Osteoblast (primary cell): ENCODE measurements at places on chromosomes 5 and 9. TPM values are rescaled to one million over a fixed set of nuclear protein-coding genes. Genes with fewer than 3 reads are reported as not detected.

- H3K27ac ChIP-seq = no peak overlapping the region
- peaks cover 9% of the 10 kb centered on the region for H3K4me1 ChIP-seq
- DNase-seq = peak; percentile 34
- no peak overlapping the region for H3K4me3 ChIP-seq
- no peaks in the 10 kb centered on the region for H3K36me3 ChIP-seq
- no peaks in the 10 kb centered on the region for H3K27me3 ChIP-seq
These were observed 4.8 kb downstream of the SLC23A1 start for GRCh38 chr5:139378101-139378825.

The CTXN3 gene
- total RNA-seq = not detected in 2 replicates

GRCh38 chr9:88593537-88594185, 58.7 kb downstream of the NXNL2 start:
- no peaks in the 10 kb centered on the region for H3K36me3 ChIP-seq
- H3K4me1 ChIP-seq = no peaks in the 10 kb centered on the region
- H3K4me3 ChIP-seq = no peak overlapping the region
- no peaks in the 10 kb centered on the region for H3K27me3 ChIP-seq
- no peak overlapping the region for H3K27ac ChIP-seq

DNA sequence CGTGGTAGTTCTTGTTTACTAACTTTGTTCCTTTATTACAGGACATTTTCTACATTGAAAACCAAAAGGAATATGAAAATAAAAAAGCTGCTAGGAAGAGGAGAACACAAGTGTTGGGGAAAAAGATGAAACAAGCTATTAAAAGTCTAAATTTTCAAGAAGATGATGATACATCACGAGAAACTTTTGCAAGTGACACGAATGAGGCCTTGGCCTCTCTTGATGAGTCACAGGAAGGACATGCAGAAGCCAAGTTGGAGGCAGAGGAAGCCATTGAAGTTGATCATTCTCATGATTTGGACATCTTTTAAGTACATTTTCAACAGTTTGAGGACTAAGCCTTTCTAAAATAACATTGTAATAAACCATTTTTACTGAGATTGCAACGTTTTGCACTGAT, 23.8 kb downstream of the PHAX start:
- peaks cover 19% of the 10 kb centered on the region for H3K4me1 ChIP-seq
- peak overlapping the region; percentile 48 for H3K4me3 ChIP-seq
- DNase-seq = peak; percentile 69
- H3K36me3 ChIP-seq = peaks cover 21% of the 10 kb centered on the region

The SPATA31D4 gene
- not detected in 2 replicates for total RNA-seq

The EGR1 gene
- total RNA-seq = 2.2 and 2.7 TPM in 2 replicates

The DDX4 gene
- under 0.01 TPM in 1 of 2 replicates, not detected in the other for total RNA-seq

The PTGDS gene
- 37.4 and 57.9 TPM in 2 replicates for total RNA-seq

DNA sequence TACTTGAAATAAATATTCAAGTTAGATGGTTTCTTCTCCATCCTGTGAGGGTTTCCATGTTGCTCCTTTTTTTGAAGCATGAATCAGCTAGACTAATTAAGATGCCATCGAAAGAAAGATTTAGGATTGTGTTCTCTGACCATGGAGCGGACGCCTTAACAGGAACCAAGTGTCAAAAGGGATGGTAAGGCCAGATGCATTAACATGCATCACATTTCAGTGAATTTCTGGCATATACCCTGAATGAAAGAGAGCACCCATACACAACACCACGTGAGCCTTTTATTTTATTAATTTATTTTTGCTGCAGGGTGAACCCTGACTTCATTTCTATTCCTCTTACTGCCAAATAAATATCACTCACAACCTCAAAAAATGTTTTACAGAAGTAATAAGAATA, 1045.3 kb upstream of the ARRDC3 start:
- no peaks in the 10 kb centered on the region for H3K36me3 ChIP-seq
- no peaks in the 10 kb centered on the region for H3K27me3 ChIP-seq
- H3K4me1 ChIP-seq = no peaks in the 10 kb centered on the region
- no peak overlapping the region for H3K27ac ChIP-seq

The PCDH1 gene
- total RNA-seq = 0.29 and 1.4 TPM in 2 replicates

DNA sequence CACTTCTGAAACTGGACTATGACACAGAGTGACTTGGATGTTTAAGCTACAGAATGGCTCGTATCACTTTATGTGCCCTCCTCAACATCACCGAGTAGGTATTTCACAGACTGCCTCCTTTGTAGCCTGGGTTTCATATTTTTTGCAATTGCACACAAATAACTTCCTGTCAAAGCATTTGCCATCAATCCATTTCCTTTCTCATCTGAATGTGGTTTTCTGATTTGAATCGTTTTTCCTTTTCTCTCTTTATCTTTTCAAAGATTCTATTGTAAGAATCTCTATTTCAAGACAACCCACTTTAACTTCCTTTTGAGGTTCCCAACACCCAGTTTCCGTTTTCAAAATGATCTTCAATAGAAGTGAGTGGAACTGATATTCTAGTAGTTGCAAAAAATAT, 563.8 kb upstream of the ARRDC3 start:
- no peaks in the 10 kb centered on the region for H3K27me3 ChIP-seq
- no peaks in the 10 kb centered on the region for H3K4me1 ChIP-seq

DNA sequence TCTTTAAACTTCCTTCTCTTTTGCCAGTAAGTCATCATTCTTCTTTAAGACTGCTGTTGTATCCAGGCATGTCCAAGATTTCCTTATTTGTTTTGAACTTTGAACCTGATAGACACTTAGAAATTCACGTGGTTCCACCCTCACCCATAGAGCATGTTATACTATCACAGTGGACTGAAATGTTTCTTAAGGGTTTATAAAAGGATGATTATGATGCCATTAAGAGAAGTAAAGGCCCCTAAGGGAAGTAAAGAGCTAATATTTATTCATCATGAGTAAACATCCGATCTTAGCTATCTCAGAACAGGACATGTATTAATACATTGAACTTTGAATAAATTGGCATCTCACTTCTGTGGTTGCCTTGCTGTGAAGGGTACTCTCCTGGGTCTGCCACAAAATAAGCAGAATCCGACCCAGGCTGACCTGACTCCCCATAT, 49.8 kb downstream of the PRKACG start:
- H3K27ac ChIP-seq = no peak overlapping the region
- no peak for DNase-seq
- no peak overlapping the region for H3K4me3 ChIP-seq
- H3K27me3 ChIP-seq = peaks cover 7% of the 10 kb centered on the region
- H3K36me3 ChIP-seq = no peaks in the 10 kb centered on the region
- H3K4me1 ChIP-seq = no peaks in the 10 kb centered on the region

DNA sequence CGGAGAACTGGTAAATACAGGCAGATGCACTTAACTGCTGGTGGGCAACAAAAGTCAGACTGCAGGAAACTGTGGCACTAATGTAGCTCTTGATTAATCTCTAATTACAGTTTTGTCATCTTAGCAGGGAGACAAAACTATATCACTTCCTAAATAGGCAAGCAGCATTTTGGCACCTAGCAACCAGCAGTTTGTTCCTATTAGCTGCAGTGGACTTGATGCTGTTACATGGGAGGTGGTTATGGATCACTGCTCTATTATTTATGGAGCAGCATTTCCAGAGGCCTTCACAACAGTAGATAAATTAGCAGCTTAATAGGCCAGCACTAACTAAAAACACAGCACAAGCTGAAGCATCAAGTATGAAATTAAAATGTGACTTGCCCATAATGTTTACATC, 518.3 kb upstream of the ITGA1 start:
- H3K27me3 ChIP-seq = no peaks in the 10 kb centered on the region
- H3K4me1 ChIP-seq = no peaks in the 10 kb centered on the region
- no peak overlapping the region for H3K4me3 ChIP-seq
- no peak overlapping the region for H3K27ac ChIP-seq
- H3K36me3 ChIP-seq = no peaks in the 10 kb centered on the region
- no peak for DNase-seq

The SHB gene
- total RNA-seq = 8.8 and 9.4 TPM in 2 replicates

The RFESD gene
- 2.7 and 4.3 TPM in 2 replicates for total RNA-seq

DNA sequence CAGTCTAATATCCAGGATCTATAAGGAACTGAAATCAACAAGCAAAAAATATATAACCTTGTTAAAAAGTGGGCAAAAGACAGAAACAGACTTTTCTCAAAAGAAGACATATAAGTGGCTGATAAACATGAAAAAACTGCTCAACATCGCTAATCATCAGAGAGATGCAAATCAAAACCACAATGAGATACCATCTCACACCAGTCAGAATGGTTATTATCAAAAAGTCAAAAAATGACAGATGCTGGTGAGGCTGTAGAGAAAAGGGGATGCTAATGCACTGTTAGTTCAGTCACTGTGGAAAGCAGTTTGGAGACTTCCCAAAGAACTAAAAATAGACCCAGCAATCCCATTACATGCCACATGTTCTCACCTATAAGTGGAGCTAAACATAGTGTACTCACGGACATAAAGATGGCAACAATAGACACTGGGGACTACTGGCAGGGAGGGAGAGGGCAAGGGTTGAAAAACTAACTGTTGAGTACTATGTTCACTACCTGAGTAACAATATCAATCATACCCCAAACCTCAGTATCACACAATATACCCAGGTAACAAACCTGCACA, 11.7 kb upstream of the TSSK1B start:
- DNase-seq = no peak
- no peak overlapping the region for H3K27ac ChIP-seq
- H3K4me3 ChIP-seq = no peak overlapping the region
- no peaks in the 10 kb centered on the region for H3K36me3 ChIP-seq
- H3K4me1 ChIP-seq = no peaks in the 10 kb centered on the region

The HAPLN1 gene
- total RNA-seq = 18.8 and 36.5 TPM in 2 replicates

The LHX6 gene
- not detected in 2 replicates for total RNA-seq

GRCh38 chr9:112711050-112711689, 6.7 kb downstream of the INIP start:
- H3K4me1 ChIP-seq = no peaks in the 10 kb centered on the region
- peaks cover 7% of the 10 kb centered on the region for H3K36me3 ChIP-seq
- peak; percentile 57 for DNase-seq
- no peaks in the 10 kb centered on the region for H3K27me3 ChIP-seq

DNA sequence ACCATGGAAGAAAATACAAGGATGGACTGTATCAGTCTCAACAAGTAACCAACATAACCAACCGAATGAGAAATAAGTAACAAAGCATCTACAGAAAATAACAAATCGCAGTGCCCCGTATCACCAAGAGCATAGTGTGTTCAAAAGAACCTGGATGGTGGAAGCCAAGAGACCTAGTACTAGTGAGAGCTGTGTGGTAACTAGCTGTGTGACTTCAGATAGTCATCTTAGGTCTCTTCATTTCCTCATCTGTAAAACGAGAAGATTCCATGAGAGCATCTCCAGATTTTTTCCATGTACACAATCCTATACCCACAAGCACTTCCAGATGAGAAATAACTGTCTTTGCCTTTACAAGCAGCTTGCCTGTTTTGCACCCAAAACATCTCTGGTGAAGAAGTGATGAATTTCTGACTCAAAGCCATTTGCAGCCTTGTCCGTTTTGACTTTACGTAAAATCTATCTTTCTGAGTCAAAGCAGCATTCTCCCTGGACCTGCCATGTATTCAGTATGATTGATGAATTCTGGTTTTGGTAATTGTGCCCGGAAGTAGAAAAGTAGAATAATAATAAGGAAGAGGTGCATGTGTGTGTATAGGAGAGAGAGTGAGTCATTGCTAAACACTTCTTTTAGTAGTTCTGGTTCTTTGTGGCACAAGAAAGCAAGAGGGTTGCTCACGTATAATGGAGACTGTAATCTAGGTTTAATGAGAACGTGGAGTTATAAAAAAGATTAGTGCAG, 41.0 kb downstream of the AOPEP start:
- no peak for DNase-seq
- H3K4me1 ChIP-seq = no peaks in the 10 kb centered on the region
- no peak overlapping the region for H3K27ac ChIP-seq
- no peaks in the 10 kb centered on the region for H3K36me3 ChIP-seq
- H3K4me3 ChIP-seq = no peak overlapping the region

DNA sequence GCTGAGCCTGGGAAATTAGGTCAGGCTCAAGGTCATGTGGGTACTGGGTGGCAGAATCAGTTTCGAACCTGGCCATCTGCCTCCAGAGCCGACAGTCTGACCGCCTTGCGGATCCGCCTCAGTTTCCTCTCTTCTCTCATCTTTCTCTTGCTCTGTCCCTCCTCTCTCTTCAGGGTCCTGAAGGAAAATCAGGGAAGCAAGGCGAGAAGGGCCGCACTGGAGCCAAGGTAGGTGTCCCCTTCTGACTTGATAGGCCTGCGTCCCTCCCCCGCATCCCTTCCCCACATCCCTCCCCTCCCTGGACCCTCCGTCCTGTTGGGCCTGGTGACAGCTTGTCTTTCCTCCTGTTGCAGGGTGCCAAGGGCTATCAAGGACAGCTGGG, 40.8 kb upstream of the ORM1 start:
- H3K4me3 ChIP-seq = no peak overlapping the region
- DNase-seq = peak; percentile 14
- H3K27me3 ChIP-seq = no peaks in the 10 kb centered on the region
- H3K36me3 ChIP-seq = no peaks in the 10 kb centered on the region
- no peak overlapping the region for H3K27ac ChIP-seq

DNA sequence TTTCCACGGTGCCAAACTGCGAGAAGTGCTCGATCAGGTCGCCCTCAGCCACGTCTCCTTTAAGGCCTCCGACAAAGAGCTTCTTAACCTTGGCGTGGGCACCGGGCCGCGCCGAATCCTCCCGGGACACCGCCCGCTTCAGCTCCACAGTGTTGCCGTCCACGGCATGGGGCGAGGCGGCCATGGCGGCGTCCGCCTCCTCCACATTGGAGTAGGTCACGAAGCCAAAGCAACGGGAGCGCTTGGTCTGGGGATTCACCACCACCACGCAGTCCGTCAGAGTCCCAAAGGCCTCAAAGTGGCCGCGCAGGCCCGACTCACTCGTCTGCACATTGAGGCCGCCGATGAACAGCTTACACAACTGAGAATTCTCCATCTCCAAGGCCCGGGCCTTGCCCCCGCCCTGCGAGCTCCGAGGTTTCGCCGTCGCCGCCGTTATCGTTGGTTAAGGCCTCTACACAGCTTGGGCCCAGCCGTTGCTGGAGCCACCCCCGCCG, 424 bp downstream of the HNRNPA0 start:
- peak overlapping the region; percentile 98 for H3K4me3 ChIP-seq
- peak overlapping the region; percentile 96 for H3K27ac ChIP-seq
- peaks cover 14% of the 10 kb centered on the region for H3K4me1 ChIP-seq
- peaks cover 10% of the 10 kb centered on the region for H3K36me3 ChIP-seq
- peak; percentile 83 for DNase-seq

- no peak overlapping the region for H3K27ac ChIP-seq
- H3K36me3 ChIP-seq = no peaks in the 10 kb centered on the region
- no peaks in the 10 kb centered on the region for H3K27me3 ChIP-seq
- H3K4me1 ChIP-seq = peaks cover 15% of the 10 kb centered on the region
These were observed 423 bp upstream of the ABCA2 start for GRCh38 chr9:137028263-137029057.

The OR1J2 gene
- total RNA-seq = 0.29 TPM in 1 of 2 replicates, not detected in the other

- no peak overlapping the region for H3K27ac ChIP-seq
- H3K27me3 ChIP-seq = no peaks in the 10 kb centered on the region
- H3K4me1 ChIP-seq = no peaks in the 10 kb centered on the region
- no peaks in the 10 kb centered on the region for H3K36me3 ChIP-seq
- DNase-seq = no peak
These were observed 323.0 kb upstream of the IRX4 start for GRCh38 chr5:2205596-2206226.
